Cerebellum (tissue), 4 donors: ENCODE measurements at places on chromosomes 3 and 15.

DNA sequence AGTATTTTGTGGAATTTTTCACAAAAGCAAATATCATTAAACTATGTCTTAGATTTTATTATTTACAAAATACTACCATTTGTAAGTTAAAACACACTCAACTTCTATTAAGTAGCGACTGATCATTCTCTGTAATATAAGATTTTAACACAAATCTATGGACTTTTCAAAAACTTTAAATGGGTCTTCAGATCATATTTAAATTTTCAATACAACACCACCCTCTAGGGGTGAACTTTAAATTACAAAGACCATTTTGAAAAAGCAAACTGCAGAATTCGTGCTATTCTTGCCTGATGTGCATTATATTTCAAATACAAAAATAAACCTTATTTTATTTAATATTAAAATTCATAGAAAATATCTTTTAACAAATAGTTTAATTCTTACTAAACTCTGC is 8.2 kb upstream of the VGLL4 start:
- peak; percentile 36 for DNase-seq

GRCh38 chr15:89364341-89364740 is 29.7 kb upstream of the POLG start:
- DNase-seq = peak; percentile 57

- DNase-seq = no peak
Observed at GRCh38 chr15:41581110-41581509, 22.1 kb downstream of the TYRO3 start.

GRCh38 chr15:37921527-37922385 is 12.7 kb upstream of the TMCO5A start:
- no peak for DNase-seq
